ENCODE measurements at places on chromosomes 16 and 17.

GRCh38 chr16:56199164-56199563, 7.9 kb downstream of the GNAO1 start:
- no peak for DNase-seq

- DNase-seq, result peak; percentile 73
Measured at GRCh38 chr17:81084680-81085419, 49.9 kb downstream of the BAIAP2 start.

DNA sequence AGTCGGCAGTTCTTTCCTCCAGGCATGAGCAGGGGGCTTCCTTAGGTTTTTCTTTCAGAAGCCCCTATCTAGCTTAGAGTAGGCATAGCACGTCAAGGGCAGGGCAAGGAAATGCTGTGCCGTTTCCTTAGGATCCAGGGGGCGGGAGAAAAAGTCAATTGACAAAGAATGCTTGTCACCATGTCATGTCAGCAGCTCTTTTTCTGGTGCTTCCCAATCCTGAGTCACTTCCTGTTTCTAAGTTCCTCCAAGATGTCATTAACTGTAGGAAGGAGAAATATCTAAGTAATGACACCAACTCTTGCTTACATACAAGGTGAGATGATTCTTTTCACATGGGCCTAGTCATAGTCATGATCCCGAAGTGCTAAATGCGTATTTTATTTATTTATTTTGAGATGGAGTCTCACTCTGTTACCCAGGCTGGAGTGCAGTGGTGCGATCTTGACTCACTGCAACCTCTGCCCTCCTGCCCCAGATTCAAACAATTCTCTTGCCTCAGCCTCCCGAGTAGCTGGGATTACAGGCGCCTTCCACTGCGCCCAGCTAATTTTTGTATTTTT, 35.2 kb downstream of the GJC1 start:
- DNase-seq, result no peak

DNA sequence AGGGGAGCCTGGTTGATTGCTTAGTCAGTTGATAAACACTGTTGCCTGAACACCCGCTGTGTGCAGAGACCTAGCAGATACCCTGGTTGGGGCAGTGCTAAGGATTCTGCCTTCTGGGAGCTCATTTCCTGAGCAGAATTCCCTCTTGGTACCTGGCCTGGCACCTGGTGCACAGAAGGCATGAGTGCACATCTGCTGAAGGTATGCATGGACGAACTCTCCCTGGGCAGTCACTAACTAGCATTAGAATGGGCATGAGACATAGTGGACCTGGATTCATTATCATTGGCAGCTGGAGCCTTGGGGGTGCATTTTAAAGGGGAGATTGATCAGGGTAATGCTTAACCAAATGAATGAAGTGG, 13.1 kb downstream of the ADCY7 start:
- no peak for DNase-seq

- DNase-seq, result no peak
Measured at GRCh38 chr16:26983426-26983825, 83.3 kb upstream of the C16orf82 start.

DNA sequence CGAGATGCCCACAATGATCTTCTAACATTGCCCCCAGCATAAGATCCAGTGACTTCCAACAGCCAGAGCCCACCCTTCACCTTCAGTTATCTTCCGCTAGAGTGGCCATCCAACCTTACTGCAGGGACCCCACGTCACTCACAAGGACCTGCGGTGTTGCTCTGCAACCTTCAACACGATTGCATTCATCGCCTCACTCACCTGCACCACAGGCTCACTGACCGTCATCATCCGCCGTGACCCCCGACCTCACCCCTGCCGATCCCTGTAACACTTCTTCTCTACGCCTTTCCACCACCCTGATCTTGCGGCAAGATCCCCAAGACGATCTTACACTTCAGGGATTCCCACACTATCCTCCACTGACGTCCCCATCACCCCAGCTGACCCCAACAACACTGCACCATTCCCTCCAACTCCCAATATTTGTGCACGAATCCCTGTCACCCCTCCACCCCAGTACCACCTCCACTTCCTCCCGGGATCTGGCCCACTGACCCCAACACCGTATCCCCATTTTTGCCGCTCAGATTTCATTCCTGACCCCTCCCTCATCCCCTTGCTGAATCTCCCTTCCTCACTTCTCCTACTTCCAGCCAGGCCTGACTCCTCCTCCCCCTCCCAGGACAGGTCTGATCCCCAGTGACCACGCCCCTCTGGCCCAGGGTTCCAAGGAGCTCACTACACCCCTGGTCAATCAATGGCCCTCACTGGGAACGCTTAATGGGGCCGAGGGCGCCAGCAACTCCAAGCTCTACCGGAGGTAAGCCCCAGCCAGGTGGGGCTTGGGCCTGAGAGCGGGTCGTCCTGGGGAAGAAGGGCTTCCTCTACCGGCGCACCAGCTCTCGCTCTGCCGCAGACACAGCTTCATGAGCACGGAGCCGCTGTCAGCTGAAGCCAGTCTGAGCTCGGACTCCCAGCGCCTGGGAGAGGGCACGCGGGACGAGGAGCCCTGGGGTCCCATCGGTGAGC, 7.6 kb downstream of the RUNDC3A start:
- no peak for DNase-seq

DNA sequence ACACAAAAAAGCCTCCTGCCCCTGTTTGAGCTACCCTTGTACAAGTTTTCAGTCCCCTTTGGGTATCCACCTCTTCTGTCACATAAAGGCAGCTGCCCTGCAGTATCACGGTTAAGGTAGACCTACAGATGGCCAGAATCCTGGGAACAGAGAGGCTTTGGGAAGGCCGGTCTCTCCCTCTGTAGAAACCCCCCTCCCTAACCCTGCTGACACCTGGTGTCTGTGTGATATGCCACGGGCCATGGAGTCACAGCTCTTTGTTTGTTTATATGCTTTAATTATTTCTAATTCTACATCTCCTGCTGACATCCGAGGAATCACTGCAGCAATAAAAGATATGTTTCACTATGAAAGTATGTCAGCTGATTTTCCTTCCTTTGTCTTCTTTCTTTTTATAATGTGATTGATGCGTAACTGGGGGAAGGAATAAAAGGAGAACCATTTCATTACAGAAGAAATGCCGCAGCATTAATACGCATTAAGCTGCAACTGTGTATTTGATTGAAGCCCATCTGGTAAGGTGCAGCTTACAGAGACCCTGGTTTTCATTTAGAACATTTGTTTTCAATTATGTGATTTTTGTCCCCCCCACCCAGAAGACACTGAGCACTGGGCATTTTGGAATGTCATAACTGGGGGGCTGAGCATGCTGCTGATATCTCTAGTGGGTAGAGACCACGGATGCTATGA, 142.1 kb downstream of the SLC39A11 start:
- DNase-seq, result no peak

Data from right lobe of liver (tissue), 6 donors.